LHCN-M2 (cell line): ENCODE measurements at places on chromosomes 5 and 9. TPM values are rescaled to one million over a fixed set of nuclear protein-coding genes. Genes with fewer than 3 reads are reported as not detected.
A peak's percentile ranks its signal among the peaks of the same experiment; 100 is the strongest.

- DNase-seq = no peak
These were observed 223.5 kb downstream of the GRIA1 start for GRCh38 chr5:153713943-153714342.

GRCh38 chr5:1744393-1745122 lies 55.1 kb downstream of the MRPL36 start:
- no peak for DNase-seq

DNA sequence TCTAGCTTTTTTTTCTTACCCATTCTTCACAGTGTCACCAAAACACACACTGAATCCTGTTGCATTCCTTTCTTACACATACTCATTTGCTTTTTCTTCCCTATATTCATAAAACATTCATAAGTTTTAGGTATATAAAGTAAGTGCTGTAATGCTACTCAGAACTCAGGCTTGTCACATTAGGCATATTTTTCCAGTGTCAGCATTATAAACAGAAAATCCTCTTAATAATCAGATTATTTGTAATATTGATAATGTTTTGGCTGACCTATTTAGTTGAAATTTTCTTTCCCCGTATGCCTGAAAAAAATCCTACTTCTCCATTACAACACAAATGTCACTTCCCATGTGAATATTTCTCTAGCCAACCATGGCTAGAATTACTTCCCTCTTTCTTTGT lies 743.0 kb upstream of the NUDT12 start:
- no peak for DNase-seq

DNA sequence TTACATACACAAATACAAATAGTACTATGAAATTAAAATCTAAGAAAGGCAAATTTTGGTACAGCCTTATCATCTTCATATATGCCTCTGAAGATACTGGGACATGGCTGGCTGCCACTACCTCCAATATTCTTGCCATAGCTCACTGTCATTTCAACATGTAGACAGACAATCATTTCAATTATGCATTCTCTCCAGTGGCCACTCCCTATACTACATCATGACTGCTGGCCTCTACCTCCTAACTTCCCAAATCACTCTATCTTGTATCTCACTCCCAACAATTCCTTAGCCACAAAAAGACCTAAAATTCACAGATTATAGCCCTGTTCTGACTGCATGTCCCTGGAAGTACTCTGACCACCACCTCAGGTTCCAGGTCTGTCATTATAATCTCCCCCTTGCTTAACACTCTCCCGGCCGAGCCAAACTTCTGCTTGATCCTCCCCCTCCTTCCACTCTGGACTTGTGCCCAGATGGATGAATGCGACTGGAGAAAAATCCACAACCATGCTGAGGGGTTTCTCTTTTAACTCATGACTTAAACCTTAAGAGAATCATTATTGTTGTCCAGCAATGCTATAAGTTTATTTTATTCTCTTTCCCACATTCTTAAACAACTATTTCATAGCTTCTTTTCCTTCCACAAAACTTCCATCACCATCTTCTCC lies 225.3 kb upstream of the TLE4 start:
- no peak for DNase-seq

DNA sequence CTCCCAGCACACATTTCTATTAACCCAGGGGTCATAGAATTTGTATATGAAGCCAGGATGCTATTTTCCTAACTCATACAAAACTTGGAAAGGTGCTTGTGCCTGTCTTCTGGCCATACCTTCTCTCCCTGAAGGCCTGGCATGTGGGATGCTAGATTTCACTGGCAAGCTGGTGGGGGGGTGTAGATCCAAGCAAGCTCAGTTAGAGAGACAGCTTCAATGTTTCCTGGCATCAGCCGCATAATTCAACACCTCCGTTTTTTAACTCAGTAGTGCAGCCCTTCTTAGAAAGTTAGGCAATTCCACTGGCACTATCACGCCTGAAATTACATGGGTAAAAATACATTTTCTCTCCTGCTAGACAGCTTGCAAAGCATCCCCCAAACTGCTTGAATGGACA lies 51.8 kb downstream of the MEGF10 start:
- no peak for DNase-seq

GRCh38 chr9:35797311-35798109 lies 6.1 kb downstream of the NPR2 start:
- DNase-seq = no peak

GRCh38 chr5:96597438-96598020 lies 64.6 kb upstream of the CAST start:
- peak; percentile 29 for DNase-seq

DNA sequence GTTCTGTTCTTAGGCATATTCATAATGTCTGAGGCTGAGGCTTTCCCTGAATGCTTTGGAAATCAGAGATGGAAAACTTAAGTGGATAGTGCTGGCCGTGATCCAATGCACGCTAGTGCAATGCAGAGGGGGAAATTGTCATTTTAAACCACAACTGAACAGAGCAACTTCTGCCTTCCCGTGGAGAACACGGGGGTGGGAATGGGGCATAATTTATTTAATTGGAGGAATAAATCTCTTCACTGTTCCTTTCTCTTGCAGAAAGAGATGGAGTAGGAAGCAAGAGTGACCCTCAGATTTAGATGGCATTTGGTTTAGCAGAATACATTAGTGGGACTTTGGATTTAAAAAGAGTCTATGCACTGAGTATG lies 22.9 kb upstream of the NREP start:
- DNase-seq = peak; percentile 41

Gene LECT2
- not detected in 2 replicates for total RNA-seq

Gene SPRY4
- 25.6 and 36.4 TPM in 2 replicates for total RNA-seq

Gene MRPS30
- 68.9 and 70.8 TPM in 2 replicates for total RNA-seq
